ENCODE measurements at places on chromosomes 7 and 10.

DNA sequence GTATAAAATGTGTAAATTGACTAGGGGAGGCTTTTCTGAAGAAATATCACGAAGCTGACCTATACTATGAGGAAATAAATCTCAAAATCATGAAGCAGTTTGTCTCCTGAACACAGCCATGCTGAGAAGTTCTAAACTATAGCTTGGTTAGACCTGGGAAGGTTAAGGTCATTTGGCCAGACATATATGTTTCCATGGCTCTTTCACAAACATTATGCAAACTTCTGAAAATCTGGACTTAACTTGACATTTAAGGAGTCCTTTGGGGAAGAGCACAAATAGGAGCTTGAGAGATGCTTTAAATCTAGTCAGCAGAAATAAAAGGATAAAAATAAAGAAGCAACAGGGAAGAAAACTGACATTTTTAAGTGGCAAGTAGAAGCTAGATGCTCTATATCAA is 115.9 kb upstream of the MEOX2 start:
- DNase-seq: no peak

GRCh38 chr7:123655614-123656013 is at the start of gene LMOD2:
Gene LMOD2 (plus strand): TSS chr7:123655866. CDS start chr7:123655964, 98 bp downstream.
- DNase-seq: no peak

DNA sequence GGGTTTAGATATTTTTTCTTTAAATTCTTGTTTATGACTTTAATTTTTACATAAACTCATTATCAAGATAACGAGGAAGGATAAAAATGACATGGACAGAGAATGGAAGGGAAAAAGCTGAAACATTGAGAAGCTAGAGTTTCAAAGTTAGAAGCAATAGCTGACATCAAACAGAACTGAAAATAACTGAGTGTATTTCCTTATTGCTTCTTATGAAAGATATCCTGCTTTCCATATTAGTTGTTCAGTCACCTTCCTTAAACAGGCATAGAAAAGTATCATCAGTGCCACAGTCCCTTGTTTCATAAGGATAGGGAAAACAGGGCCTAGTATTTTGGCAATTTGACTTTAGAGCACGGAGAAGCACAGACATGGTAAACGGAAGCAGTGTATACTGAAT is 460.5 kb upstream of the GHITM start:
- no peak for DNase-seq

DNA sequence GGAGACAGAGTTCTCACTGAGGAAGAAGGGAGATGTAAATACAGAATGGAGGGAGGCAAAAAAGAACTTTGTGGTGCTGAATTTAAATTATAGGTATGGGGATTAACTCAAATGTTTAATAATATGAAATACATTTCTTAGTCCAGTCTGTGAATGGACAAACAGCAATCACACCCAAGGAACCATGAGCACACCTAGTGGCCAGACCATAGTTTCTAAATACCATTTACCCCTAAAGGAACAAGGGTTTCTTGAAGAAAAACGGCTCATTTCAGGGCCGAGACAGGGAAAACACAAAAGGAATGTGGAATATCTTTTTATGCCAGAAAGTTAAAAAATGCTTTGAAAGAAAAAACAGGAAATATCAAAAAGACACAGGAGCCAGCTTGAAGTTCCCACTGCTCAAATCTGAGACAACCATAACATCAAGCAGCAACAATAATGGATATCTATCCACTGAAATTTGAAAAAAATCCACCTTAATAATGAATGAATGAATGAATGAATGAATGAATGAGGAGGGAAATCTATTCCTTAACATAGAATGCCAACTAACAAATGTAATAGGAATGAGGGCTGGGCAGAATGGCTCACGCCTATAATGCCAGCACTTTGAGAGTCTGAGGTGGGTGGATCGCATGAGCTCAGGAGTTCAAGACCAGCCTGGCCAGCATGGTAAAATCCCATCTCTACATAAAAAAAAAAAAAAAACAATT is 8.6 kb downstream of the IPMK start:
- no peak for DNase-seq

GRCh38 chr10:59668096-59668495 is 41.6 kb downstream of the SLC16A9 start:
- peak; percentile 7 for DNase-seq

GRCh38 chr10:14584661-14585060 is 190.0 kb downstream of the FAM107B start:
- DNase-seq: peak; percentile 12

- no peak for DNase-seq
These were observed 224.9 kb upstream of the TMEM229A start for GRCh38 chr7:124257638-124258308.

Measured in GM23338 (cell line).